ENCODE measurements at places on chromosomes 11 and 22. TPM values are rescaled to one million over a fixed set of nuclear protein-coding genes. Genes with fewer than 3 reads are reported as not detected.

MMP12 gene
- total RNA-seq = not detected

JAML gene
- not detected for total RNA-seq

DEUP1 gene
- total RNA-seq = not detected

KRTAP5-2 gene
- not detected for total RNA-seq

TPBGL gene
- not detected for total RNA-seq

CTSW gene
- total RNA-seq = 0.15 TPM

SLCO2B1 gene
- total RNA-seq = not detected

TRIM29 gene
- not detected for total RNA-seq

NPTXR gene
- total RNA-seq = 0.59 TPM

CCDC116 gene
- not detected for total RNA-seq

VWCE gene
- 1.3 TPM for total RNA-seq

TMPRSS13 gene
- not detected for total RNA-seq

All from bronchus fibroblast of lung (primary cell).